ENCODE measurements at places on chromosomes 16 and 17. TPM values are rescaled to one million over a fixed set of nuclear protein-coding genes. Genes with fewer than 3 reads are reported as not detected.
A peak's percentile ranks its signal among the peaks of the same experiment; 100 is the strongest.

The NGFR gene
- total RNA-seq: 2.8 TPM

The DHRS13 gene
- total RNA-seq: 10.7 TPM

The CSH2 gene
- total RNA-seq: not detected

The GCGR gene
- not detected for total RNA-seq

DNA sequence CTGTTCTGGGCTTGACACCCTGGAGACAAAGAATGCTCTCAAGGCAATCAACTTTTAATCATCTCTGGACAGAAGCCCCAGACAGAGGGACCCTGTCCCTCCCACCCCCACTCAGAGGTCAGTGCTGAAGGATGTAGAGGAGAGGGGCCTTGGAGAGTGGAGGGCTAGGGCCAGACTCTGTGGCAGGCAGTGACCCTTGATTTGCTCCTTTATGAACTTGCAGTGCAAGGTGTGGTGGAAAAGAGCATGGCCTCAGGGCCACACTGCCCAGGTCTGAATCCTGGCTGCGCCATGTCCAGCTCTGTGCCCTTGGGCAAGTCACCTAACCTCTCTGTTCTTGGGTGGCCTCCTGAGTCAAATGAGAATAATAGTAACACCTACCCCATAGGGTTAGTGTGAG is 134.3 kb downstream of the TMEM132E start:
- DNase-seq: peak; percentile 56

DNA sequence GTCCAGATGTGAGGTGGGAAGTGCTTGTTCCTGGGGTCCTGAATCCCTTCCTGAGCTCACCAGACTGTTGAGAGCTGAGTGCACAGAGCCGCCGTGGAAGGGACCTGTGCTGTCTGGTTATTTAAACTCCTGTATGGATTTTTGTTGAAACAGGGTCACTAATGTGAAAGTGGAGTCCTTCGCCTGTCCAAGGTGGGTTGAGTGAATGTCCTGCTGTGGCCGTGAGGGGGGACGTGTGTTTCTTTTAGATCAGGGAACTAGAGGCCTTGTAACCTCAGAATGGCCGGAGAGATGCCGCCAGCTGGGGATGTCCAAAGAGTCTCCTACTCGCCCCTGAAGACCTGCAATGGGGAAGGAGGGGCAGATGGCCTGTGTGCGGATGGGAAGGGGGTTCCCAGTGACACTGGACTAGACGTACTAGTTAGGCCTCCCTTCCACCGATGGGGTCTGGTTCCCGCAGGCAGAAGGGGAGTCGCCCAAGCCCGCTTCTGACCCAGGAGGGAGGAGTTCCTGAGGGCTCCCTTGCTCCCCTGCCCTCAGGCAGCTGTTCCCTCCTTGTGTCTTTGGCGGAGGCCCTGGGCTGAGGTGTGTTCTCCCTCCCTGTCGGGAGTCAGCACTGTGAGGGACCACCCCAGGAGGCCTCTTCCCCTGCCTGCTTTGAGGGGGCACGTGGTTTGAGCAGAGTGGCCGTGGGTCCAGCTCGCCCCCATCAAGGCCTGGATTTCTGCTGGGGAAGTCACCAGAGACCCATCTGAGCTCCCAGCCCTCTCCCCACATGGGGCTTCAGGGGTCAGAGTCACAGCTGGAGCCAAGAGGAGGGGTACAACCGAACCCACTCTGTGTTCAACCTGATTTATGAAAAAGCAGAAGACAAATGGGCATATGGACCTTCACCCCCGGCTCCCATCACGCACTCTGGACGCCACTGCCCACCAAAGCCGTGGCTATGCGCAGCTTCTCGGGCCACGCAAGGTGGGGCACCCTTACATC is 30.9 kb downstream of the OR1D5 start:
- DNase-seq: peak; percentile 82

- DNase-seq: no peak
Observed at GRCh38 chr16:88639231-88640038, 1.1 kb downstream of the IL17C start.
